ENCODE measurements at places on chromosomes 7 and 10.

DNA sequence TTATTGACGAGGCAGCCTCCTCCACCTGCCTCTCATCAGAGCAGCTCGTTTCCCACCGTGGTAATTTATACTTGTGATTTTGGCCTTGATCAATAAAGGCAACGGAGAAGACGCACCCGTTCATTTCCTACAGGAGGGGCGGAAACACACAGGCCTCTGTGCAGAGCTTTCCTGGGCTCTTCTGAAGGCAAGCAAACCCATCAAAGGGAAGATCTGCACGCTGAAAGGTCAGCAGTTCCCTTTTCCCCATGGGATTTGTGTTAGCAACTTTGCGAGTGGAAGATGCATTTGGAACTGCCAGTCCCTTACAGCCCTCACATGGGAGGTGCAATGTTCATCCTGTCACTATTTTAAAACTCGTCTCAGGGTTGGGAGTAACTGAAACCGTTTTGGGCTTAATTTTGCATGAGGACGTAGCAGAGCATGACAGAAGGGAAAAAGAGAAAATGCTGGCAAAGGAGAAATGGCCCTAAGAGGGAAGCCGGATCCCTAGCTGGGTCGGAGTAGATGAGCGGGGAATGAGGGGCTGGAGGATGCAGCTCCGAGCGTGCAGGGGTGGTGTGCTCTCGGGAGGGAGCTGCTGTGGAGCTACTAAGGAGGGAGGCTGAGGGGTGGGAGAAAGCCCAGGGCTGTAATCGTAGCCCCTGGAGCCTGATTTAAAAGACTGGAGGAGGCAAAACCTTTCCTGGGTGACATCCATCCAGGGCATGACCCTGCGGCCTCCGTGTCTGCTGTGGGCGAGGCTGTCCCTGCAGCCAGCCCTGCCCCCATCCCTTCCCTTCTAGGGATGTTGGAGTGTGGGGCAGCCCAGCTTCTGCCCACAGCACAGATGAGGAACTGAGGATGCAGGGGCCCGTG lies 111.1 kb upstream of the FAM20C start:
- no peak for DNase-seq

GRCh38 chr10:110967645-110968044 lies 48.2 kb downstream of the SHOC2 start:
- DNase-seq = no peak

DNA sequence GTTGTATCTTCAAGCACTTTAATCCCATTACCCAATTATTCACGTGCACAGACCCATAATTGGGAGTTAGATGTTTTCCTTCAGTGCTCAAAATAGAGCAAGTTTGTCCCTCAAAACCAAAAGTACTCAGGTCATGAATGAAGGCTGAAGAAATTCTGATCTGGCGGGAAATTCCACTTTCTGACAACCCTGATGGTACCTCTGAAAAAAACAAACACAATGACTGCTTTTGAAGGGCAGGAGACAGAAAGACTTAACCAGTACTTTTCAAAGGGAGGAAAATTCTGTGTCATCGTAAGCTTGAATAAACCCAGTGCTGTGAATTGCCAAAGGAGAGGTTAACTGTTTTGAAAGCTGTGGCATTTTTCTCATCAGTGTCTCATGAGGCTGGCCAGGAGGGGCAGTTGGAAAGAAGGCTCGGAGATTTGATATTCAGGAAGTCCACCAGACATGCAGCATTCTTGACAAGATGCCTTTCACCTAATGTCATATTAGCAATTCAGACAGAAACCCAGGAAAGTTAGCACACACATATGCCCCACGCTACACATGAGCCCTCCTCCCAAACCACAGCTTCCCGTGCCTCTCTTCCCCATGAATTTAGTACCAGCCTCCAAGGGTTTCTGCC lies 347.0 kb downstream of the KCNMA1 start:
- peak; percentile 97 for DNase-seq

DNA sequence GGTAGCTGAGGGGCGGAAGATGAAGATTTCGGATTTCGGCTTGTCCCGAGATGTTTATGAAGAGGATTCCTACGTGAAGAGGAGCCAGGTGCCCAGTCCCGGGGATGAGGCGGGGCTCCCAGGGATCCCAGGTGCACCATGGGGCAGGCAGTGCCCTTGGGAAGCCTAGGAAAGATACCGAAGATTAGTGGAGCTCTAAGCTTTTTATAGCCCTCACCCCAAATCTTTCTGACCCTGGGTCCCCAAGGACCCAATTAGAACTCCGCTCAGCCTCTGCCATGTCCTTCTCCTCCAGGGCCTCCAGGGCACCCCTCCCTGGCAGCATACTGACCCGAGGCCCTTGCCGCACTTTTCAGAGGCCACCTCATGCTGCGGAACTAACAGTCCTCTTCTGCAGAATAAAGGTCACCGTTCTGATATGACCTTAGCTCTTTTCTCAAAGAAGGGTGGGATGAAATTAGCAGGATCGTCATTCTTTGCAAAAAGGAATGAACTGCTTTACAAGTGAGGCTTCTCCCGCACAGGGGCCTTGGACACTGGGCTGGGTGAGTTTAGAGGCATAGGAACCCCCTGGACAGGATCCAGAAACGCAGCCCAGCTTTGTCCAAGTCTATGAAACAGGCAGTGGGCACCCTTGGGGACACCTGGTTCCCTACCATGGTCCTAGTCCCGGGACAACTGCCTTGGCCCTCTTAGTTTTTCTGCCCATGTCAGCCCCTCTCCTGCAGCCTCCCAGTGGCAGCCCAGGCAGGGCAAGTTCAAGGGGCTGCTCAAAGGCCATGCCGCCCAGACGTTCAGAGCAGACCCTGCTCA lies 17.9 kb upstream of the CSGALNACT2 start:
- no peak for DNase-seq

DNA sequence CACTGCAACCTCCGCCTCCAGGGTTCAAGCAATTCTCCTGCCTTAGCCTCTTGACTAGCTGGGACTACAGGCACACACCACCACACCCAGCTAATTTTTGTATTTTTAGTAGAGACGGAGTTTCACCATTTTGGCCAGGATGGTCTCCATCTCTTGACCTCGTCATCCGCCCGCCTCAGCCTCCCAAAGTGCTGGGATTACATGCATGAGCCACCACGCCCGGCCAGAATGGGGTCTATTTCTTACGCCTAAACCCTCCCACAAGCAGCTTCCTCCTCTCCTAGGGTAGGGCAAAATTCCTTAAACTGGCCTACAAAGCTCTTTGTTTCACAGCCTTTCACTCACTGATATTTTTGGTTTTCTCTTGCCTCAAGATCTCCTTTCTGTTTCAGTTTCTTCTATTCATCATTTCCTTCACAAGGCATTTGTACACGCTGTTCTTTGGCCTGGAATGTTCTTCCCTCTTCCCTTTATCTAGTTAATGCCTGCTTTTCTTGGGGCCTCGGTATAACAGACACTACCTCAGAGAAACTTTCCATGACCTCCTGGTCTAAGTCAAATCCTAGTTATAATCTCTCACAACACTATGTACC lies 6.7 kb downstream of the CPEB3 start:
- no peak for DNase-seq

GRCh38 chr10:8054494-8055407 lies at the start of gene GATA3:
Gene GATA3, plus strand, starts transcription at chr10:8054688. Its CDS starts 968 bp downstream, at chr10:8055656.
- no peak for DNase-seq

DNA sequence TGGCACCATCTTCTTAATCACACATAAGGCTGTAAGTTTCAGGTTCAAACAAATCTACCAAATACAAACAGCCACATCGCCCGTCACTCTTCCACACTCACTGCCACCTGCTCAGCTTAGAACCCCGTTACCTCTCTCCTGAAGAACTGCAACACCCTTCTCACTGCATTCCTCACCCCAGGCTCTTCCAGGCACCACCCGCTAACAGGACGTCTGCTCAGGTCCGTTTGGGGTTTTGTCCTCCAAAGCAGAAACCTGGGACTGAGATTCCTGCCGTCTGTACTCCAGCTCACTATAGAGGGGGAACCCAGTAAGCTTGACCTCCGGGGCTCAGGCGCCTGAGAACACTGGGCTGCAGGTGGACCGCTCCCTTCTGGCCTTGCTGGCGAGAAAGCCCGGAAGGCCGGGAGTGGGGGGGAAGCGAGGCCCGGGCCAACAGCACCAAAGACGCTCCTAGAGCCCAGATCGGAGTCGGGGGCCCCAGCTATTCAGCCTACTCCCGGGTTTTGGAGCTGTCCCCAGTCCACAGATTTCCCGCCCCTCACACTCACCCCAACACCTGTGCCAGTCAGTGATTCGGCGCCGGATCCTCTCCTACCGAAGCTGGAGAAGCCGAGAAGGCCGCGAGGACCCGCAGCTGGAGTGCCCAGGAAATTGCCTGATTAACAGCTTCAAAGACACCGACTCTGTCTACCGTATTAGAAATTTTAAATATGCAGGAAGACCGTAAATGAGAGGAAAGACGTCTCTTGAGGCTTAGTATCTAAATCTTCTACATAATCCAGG lies at the start of gene AP3M1:
Gene AP3M1, minus strand, starts transcription at position 625 of the 786 bp plus-strand sequence. CDS start 12,449 bp downstream, outside the sequence.
- no peak for DNase-seq

- no peak for DNase-seq
These were observed 6.4 kb downstream of the VAX1 start for GRCh38 chr10:117131376-117132327.
